ENCODE measurements at places on chromosomes 5 and 9.

GRCh38 chr9:134243778-134244467, 79.6 kb upstream of the RNU6ATAC start:
- DNase-seq = no peak

DNA sequence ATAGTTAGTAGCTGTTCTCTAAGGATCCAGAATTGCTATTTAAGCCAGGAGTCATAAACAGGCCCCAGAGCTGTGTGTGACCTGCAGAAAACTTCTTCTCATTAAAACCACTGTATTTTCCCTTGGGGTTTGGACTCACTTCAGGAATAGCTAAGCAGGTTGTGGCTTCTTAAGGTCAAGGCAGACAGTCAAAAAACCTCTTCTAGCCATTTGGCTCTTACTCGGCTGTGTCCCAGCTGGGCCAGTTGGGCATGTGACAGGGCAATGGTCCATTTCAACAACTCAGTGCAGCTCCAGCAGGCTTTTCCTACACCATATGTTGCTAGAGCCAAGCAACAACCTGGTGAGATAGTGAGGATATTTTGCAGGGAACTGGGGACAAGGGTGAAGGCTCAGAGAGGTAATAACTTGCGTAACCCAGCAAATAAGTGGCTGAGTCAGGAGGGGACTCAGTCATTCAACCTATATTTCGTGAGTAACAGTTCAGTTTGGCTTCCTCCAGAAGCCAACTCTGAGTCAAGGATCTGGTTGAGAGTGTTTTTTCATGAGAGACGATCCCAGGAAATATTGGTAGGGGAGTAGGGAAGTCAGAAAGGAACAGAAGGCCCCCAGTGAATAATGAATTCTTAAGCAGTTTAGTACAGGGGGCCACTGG, 115.4 kb upstream of the PPP2R2B start:
- no peak for DNase-seq

DNA sequence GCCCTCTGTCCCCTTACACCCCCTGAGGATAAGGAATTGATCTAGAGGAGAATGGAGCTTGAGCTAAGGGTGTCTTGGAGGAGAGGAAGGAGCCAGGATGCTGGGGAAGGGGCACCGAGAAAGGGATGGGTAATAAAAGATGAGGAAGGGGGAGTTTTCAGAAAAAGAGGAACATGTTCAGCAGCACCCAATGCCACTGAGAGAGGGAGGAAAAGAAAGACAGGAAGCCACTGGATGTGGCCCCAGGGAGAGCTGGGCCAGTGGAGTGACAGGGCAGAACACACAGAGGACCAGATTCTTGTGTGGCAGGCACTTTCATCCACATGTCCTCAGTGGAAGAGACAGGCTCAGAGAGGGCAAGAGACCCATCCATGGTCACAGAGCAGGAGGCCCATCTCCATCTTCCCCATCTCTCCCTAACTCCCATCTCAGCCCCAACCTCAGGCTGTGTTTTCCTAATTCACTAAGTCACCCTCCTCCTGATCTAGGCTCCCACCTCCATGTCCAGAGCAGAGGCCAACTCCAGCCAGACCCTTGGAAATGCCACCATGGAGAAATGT, 7.2 kb downstream of the PFN3 start:
- DNase-seq = no peak

- DNase-seq = no peak
Observed at GRCh38 chr9:1490341-1491232, 440.4 kb downstream of the DMRT2 start.

DNA sequence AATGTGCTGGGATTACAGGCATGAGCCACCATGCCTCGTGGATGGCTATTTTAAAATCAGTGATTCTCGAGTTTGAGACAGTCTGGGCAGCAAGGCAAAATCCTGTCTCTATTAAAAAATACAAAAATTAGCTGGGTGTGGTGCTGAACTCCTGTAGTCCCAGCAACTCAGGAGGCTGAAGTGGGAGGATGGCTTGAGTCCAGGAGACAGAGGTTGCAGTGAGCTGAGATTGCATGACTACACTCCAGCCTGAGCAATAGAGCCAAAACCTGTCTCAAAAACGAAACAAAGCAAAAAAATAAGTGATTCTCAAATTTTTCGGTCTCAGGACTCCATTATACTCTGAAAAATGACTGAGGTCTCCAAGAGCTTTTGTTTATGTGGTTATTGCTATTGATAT, 47.9 kb upstream of the HSPA9 start:
- no peak for DNase-seq

- no peak for DNase-seq
Observed at GRCh38 chr9:37283730-37284325, 138.7 kb upstream of the GRHPR start.

- no peak for DNase-seq
Observed at GRCh38 chr5:168327994-168328393, 36.5 kb downstream of the WWC1 start.

GRCh38 chr5:35041261-35041660, 6.5 kb downstream of the AGXT2 start:
- no peak for DNase-seq

DNA sequence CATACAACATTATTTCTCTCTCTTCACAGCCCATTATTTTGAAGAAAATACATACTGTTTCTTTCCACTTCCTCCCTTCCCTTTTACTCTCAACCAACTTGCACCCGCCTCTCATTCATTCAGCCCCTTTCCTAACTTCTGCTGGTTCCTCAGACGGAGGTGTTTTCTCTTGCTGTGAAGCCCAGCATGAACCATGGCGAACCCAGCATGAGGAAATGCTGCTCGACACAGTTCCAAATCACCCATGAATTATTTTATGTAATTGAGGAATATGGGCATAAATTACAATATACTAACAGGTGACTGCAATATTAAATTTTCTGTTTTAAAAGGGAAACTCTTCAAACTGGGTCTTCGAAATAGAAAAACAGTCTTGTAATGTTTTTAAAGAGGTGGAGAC, 124.8 kb downstream of the MEF2C start:
- DNase-seq = no peak

- no peak for DNase-seq
Observed at GRCh38 chr9:101376111-101376848, 8.5 kb downstream of the BAAT start.

GRCh38 chr5:143084407-143084806, 314.2 kb downstream of the ARHGAP26 start:
- no peak for DNase-seq

GRCh38 chr9:86589273-86589672, 235.1 kb upstream of the TUT7 start:
- DNase-seq = no peak

DNA sequence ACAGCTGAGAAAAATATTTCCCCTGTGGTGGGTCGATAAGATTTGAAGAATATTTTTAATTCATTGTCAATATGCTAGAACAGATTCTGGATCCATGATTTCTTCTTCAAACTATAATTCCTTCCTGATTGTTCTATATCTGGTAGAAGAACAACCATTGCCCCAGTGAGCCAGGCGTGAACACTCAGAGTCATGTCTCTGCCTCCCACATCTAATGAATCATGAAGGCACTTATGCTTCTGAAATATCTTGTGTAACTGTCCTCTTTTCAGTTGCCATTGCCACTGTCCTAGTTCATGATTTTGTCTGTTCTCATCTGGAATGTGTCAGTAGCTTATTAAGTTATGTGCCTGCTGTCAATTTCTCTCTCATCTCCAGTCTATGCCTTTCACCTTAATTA, 40.0 kb downstream of the GABRG2 start:
- no peak for DNase-seq

DNA sequence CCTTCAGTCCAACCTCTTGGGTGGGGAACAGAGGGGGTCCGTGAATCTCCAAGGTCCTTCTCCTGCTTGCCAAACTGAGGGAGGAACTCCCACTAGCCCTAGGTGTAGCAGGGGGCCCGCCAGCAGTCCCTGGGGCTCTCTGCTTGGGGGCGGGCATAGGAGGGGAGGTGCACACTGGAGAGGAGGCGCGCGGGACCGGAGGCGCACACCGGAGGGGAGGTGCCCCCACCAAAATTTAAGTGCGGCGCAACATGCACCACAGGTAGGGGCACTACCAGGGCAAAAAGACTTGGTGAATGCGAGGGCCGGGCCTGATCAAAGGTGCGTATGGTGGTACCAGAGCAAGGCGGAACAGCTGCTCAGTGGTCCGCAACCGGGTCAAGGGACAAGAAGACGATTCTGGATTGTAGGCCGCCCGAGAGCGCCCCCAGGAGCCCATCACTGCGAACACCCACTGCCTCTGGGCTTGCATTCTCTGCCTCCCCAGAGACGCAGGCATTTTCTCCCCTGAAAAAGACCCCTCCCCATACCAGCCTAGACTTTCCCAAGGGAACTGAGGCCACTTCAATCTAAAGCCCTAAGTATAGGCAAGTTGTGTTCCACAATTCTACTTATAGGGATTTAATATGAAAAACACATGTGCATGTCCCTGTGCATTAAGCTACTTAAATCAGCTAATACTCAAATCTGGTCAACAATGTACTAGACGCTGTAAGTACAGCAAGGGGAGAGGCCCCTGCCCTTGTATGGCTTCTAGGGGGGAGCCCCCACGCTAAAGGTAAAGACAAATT, 50.6 kb downstream of the TGFBI start:
- DNase-seq = no peak

GRCh38 chr5:5454391-5454790, 31.9 kb downstream of the ICE1 start:
- DNase-seq = no peak

DNA sequence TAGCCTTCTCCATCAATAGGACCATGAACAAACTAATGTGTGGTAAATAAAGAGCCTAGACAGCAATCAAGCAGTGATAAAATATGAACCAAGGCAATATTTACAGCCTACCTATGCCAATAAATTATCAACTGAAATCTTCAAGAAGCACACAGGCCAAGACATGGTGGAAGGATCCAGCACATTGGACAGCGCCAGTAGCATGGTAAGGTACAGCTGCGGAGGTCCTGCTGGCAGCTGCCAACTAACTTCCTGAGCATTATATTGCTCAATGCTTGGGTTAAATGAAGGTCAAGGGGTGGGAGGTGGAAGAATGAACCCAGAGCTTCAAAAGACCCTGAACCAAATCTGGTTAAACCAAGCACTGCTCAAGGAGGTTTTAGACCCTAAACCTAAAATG, 16.5 kb upstream of the SPDL1 start:
- no peak for DNase-seq

- DNase-seq = no peak
Observed at GRCh38 chr5:167726642-167727041, 564.8 kb upstream of the WWC1 start.

DNA sequence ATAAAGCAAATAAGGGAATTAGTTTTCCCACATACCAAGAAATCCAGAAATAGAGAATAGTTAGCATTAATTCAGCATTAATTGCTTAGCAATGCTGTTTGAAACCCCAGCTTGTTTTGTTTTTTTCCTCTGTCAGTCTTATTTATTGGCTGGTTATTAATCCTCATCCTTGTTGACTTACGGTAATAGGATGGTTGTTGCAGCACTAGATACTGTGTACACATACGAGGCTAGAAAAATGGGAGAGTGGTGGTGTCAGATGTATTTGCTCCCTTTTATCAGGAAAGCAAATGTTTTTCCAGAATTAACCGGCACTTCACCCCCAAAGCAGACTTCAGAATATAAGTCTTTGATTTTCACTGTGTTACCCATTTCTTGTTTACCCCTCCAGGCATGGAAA, 60.4 kb downstream of the ERBIN start:
- no peak for DNase-seq

DNA sequence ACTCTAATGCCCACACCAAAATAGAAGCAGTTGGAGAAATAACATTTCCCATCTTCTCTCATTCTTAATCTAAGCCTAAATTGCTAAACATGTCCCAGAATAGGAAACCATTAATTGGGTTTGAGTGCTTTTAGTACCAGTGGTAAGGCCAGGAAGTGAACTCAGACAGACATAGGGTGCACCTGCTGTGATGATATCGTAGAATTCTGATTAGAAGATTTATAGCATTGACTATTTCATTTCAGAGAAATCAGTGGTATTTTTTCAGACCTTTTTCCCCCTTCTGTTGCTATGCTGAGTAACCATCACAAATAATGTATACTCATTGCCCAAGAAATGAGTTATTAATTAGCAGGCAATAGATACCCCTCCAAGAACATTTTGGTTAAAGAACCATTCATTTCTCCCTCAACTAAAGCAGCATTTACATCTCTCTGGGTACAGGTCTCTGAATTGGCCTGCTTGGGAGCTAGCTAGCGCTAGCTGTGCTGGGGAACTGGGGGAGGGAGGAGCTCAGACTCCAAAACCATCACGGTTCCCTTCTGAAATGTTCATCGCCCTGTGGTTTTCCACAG, 7.3 kb downstream of the GLRX start:
- DNase-seq = no peak

DNA sequence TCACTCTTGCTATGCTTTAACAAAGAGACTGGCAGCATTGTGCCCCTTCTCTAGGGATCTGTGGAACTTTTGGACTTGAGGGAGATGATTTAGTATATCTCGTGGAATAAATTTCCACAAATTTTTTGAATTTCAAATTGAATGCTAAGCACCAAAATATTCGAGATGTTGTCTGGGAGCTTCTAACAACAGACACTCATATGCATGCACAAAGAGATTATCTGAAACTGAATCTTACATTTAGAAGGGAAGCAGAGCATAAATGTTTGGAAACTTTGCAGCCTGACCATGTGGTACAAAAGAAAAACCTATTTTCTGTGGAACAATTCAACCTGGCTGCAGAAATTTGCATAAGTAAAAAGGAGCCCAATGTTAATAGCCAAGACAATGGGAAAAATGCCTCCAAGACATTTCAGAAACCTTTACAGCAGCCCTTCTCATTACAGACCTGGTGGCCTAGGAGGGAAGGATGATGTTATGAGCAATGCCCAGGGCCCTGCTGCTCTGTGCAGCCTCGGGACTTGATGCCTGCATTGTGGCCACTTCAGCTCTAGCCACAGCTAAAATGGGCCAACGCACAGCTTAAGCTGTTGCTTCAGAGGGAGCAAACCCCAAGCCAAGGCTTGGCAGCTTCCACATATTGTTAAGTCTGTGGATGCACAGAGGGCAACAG, 285.8 kb upstream of the FAM174A start:
- DNase-seq = no peak

DNA sequence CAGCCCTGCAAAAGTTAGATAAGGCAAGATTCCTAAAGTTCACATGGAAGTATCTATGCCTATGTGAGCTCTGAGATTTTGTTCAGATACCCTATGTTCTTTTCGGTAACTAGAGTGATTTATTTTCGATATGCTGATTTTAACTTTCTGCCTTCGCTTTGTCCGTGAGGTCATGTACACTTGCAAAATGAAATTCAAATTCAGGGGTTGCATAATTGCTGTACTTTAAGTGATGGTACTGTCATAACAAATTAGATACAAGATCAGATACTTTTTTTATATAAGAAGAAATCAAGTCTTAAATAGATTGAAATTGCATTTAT, 350 bp upstream of the ECPAS start:
- DNase-seq = no peak

DNA sequence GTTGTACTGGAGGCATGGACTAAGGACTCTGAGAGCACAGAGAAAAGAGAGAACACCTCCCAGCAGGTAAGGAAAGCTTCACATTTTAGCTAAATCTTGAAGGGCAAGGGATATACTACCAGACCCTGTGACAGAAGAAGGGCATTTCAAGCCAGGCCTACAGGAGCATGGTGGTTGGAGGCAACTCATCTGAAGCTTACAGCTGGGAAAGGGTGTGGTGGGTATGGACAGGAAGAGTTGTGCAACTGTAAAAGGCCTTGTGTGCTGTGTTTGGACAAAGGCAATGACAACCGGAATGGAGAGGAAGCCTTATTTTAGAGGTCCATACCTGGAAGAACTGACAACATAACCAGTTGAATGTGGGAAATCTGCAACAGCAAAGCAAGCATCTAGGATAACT, 31.2 kb downstream of the NIPSNAP3B start:
- no peak for DNase-seq

Data from activated naive CD4-positive, alpha-beta T cell (primary cell).